NK-92 treated with Interleukin-12 subunit alpha and Interleukin-12 subunit beta, amount 100 ng/mL, for 24 hours (cell line): ENCODE measurements at places on chromosomes 7 and 10.

GRCh38 chr7:30575910-30576309 is 18.8 kb upstream of the GARS1 start:
- DNase-seq = no peak

DNA sequence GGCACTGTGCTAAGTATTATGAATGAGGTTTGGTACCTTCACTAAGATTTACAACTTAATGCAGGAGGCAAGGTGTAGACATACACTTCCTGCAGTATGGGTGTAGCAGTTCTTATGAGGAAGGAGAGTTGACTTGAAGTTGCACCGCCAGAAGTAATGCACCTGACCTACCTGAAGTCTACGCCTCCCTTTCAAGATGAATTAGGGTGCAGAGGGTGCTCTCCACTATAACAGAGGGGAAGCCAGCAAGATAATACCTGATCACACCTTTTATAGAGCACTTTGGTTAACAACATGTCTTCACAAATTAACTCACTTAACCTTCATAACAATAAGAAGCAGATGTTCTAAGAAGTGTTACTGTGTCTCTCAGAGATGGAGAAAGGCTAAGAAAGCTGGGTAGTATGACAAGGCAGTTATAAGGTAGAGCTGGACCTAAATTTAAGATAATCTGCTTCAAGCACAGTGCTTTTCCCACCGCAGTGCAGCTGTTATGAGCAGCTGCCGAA is 552 bp upstream of the RAB18 start:
- no peak for DNase-seq

- DNase-seq = no peak
These were observed 824.5 kb downstream of the TYW1 start for GRCh38 chr7:67821116-67821515.

DNA sequence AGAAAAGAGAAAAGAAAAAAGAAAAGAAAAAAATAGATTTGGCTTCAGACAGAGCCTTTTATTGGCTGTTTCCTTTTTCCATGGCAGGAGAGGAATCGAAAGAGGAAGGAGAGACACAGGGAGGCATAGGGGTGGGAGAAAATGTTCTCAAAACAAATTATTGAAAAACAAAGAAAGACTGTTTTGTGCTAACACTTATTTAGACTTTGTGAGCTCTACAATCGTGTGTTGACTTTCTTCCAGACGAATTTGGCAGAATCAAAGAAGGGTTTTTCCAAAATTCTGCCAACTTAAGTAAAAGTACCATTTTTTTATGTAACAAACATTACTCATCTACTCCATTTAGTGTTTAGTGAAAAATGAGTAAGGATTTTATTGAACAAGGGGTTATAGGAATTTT is 982.2 kb downstream of the REEP3 start:
- DNase-seq = no peak

GRCh38 chr10:35874311-35875015 is 232.4 kb upstream of the FZD8 start:
- no peak for DNase-seq

GRCh38 chr7:32167256-32167655 is 97.0 kb upstream of the PDE1C start:
- DNase-seq = no peak

DNA sequence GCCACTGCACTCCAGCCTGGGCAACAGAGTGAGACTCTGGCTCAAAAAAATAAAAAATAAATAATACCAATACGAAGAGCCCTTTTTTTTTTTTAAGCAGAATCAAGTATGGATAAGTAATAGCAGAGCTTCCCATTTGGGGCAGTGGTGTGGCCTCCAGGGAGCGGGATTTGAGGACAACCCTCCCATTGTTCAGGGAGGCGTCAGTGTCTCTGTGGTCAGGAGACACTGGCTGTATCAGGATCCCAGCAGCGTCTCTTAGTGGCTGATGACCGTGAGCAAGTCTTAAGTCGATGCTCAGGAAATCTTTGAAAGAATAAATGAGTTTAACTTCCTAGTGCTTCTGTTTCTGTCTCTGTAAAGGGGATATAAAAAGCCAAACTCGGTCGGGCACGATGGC is 25.2 kb upstream of the SH2B2 start:
- DNase-seq = no peak

- no peak for DNase-seq
These were observed 60.4 kb upstream of the DUSP5 start for GRCh38 chr10:110437351-110437605.

- peak; percentile 20 for DNase-seq
These were observed 227.4 kb downstream of the GRID1 start for GRCh38 chr10:86139066-86139657.

DNA sequence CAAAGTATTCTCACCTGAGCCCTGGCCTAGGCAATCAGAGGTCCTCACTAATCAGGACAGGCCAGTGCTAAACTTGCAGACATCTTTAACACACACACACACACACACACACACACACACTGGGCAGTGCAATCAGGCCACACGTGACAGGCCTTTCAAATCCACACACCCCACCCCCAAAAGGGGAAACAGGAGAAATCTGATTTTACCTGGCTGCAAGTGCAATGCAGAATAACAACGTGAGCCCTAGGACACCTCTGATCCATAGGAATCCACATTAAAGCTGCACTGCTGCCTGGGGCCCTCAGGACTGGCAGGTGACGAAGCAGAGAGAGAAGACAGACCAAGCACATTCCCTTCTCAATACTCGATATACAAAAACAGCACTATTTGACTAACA is 218.9 kb downstream of the FAM107B start:
- no peak for DNase-seq

GRCh38 chr7:130037703-130038102 is 13.5 kb downstream of the ZC3HC1 start:
- no peak for DNase-seq
